A549 treated with CpdA at 1 μM for 4 hours (cell line): ENCODE measurements at places on chromosomes 1 and 21. TPM values are rescaled to one million over a fixed set of nuclear protein-coding genes. Genes with fewer than 3 reads are reported as not detected.

IFNLR1 gene
- 0.73 to 1.6 TPM (median 1.1 TPM) in 5 replicates for total RNA-seq

WNT9A gene
- total RNA-seq, result 6.3 to 9.0 TPM (median 8.1 TPM) in 5 replicates

IL20 gene
- total RNA-seq, result not detected in 5 replicates

C1orf115 gene
- 4.4 to 5.8 TPM (median 5.2 TPM) in 5 replicates for total RNA-seq

RAVER2 gene
- 4.4 to 5.6 TPM (median 5.2 TPM) in 5 replicates for total RNA-seq

GPR89B gene
- total RNA-seq, result 4.6 to 8.0 TPM (median 5.0 TPM) in 5 replicates

VWA1 gene
- total RNA-seq, result 4.8 to 15.8 TPM (median 14.9 TPM) in 5 replicates

DEDD gene
- 23.0 to 33.3 TPM (median 32.4 TPM) in 5 replicates for total RNA-seq

PCP4L1 gene
- total RNA-seq, result 0.07 to 0.10 TPM (median 0.09 TPM) in 3 of 5 replicates, not detected in the others

RHOU gene
- 4.3 to 7.2 TPM (median 7.0 TPM) in 5 replicates for total RNA-seq
